WTC11 (cell line): ENCODE measurements at places on chromosomes 6 and 20. TPM values are rescaled to one million over a fixed set of nuclear protein-coding genes. Genes with fewer than 3 reads are reported as not detected.

- no peak for DNase-seq
These were observed 1.0 kb upstream of the RIPOR2 start for GRCh38 chr6:24936641-24937317.

DNA sequence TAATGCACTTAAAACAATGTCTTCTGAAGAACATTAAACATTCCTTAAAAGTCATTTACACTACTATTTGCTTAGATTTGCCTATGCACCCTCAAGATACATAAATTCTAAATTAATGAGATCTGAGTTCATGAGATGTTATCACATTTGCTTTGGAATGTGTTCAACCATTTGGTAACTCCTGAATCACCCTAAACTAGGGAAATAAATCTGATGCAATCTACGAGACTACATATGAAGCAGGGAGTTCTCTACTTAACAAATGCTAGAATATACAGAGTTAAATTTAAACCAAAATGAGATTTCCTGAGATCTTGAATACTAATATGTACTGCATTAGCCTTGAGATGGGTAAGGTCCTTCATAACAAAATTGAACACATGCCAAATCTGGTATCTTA, 170.1 kb downstream of the CLIC5 start:
- no peak for DNase-seq

Gene PEDS1
- total RNA-seq = 35.0 to 36.7 TPM (median 35.6 TPM) in 3 replicates

- no peak for DNase-seq
These were observed 24.7 kb upstream of the BHLHE23 start for GRCh38 chr20:63031251-63032014.
